ENCODE measurements at places on chromosomes 11 and 22. TPM values are rescaled to one million over a fixed set of nuclear protein-coding genes. Genes with fewer than 3 reads are reported as not detected.

DNA sequence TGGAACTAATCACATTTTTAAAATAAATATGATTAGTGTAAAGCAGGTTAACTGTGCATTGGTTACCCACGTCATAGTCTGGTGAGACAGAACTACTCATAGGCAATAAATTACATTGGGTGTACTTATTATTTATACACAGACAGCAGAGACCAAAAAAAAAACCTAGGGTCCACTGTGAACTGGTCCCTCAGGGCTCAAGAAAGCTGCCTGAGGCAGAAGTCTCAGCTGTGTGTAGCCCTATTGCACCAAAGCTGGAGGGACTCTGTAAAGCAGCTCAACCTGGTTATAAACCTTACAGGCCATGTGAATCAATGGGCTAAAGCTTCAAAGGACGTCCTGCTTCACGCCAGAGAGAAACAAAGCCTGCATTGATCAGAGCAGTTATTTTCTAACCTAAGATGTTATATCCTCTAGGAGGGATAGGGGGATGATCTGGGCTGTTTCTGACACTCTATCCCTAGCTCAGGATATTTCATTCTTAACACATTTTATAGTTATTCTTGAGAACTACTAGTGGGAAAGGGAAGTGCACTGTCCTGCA, 432.2 kb upstream of the ANO3 start:
- no peak for DNase-seq

Gene PKNOX2
- not detected for total RNA-seq

Gene TRMU
- total RNA-seq: 29.6 TPM

GRCh38 chr11:8614497-8614896, 20.5 kb upstream of the STK33 start:
- no peak for DNase-seq

Gene OR2AG2
- total RNA-seq: not detected

Gene GRM5
- total RNA-seq: 0.10 TPM

Gene EMID1
- not detected for total RNA-seq

GRCh38 chr11:10937385-10937771, 79.5 kb upstream of the ZBED5 start:
- no peak for DNase-seq

Gene SCUBE2
- 0.37 TPM for total RNA-seq

- no peak for DNase-seq
Observed at GRCh38 chr11:12241971-12242672, 131.7 kb downstream of the MICAL2 start.

- no peak for DNase-seq
Observed at GRCh38 chr11:100815787-100816330, 128.8 kb downstream of the ARHGAP42 start.

DNA sequence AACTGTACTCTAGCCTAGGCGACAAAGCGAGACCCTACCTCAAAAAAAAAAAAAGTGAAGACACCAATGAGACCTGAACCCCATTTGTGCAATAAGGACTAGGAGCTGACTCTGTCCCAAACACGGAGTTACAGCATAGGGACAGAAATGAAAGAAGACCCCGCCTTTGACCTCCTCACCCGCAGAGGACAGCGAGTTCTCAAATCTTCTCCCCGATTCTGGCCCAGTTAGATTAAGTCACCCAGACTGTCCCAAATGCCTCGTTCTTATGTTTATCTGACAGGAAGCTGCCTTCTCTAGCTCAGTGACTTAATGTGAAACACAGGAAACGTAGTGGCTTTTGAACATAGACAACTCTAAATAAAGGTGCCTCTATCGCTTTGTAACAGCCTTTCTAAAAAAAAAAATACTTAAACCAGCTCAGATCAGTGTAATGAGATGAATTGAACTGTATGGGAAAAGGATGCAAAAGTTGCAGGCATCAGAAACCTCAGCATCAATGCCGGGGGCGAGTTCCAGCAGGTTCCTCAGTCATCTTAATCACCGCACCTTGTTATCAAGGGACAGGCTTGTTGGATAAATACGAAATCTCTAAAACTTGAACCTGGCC, 10.6 kb downstream of the MYH9 start:
- no peak for DNase-seq
